Right atrium auricular region (tissue), 2 donors: ENCODE measurements at places on chromosomes 3 and 15. TPM values are rescaled to one million over a fixed set of nuclear protein-coding genes. Genes with fewer than 3 reads are reported as not detected.

GRCh38 chr15:70579766-70580165 lies 183.6 kb downstream of the UACA start:
- no peak for DNase-seq

DNA sequence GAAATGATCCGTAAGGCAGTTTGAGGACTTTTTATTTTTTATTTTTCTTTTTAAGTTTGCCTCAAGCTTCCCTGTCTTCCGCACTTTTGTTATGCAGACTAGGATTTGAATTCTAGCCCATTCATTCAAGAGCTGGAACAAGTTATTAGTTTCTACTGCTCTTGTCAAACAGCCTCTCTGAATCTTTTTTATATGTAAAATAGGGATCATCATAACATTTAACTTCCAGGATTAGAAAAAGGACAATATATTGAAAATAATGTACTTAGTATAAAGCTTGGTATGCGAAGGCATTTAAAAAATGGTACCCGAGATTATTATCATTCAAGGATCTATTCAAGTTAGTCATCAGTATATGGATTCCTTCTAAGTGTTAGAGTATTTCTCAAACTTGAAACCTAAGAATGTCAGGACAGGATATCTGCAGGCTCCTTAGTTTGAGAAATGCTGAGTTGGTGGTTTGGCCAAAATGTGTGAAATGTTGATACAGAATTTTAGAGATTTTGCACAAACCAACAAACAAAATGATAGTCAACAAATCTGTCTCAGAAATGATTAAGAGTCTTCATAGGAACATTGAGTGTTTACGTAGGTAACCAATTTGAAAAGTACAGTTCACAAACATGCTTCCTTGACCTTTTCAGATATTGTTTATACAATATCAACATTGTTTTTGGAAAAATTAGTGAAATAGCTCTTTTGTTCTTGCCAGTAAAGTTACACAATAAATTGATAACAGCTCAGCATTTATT lies 40.5 kb upstream of the IGSF10 start:
- DNase-seq, result no peak

GRCh38 chr3:139537361-139537760 lies 2.2 kb downstream of the RBP1 start:
- no peak for DNase-seq

DNA sequence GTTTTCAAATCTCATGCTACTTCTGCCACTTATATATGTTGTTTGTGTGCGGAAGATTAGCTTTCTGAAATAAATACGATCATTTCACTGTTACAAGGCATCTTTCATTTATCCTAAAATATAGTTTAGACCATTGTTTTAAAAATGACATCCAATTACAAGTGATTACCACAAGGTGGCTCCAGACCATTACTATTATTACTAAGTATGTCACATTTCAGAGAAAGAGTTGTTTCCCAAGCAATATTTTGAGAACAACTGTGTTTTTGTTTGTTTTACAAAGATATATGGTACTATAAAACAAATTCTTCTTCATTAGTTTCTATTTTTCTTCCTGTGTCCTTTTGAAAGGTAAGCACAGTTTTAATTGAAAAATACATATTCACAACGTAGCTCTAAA lies 136.0 kb upstream of the RAP2B start:
- no peak for DNase-seq

DNA sequence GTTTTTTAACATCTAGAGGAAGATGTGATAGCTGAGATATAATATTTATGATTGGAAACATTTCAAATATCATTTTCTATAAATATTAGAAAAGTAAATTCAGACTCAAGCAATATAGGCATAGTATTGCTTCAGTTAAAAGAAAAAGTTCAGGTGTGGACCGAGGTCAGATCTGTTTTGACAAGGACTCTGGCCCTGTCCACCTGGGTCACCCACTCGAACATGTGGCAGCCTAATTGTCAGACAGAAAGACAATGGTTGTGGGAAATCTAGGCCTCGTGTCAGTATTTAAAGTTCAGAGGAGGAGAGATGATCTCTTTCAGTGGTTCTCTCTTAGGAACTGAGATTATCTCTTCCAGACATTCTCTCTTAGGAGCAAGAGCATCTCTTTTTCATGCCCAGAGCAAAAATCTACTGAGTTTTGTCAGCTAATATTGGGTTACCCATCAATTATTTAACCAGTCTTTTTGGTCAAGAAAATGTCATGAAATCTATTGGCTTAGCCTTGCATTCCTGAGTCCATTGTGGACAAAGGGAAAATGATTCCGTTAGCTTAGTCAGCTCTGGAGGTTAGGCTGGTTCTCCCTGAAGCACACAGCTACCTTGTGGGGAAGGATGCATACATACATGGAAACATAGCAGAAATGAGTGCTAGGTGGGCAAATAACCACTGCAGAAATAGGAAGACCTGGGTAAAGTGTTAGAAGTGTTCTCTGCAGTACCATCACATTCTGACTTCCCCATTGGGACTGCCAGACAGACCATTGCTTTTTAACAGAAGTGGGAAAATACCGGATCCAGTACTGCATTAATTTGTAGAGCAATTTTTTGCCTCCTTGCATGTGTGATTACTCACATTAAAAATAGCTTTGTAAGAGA lies 343.3 kb downstream of the GRM7 start:
- DNase-seq, result no peak

DNA sequence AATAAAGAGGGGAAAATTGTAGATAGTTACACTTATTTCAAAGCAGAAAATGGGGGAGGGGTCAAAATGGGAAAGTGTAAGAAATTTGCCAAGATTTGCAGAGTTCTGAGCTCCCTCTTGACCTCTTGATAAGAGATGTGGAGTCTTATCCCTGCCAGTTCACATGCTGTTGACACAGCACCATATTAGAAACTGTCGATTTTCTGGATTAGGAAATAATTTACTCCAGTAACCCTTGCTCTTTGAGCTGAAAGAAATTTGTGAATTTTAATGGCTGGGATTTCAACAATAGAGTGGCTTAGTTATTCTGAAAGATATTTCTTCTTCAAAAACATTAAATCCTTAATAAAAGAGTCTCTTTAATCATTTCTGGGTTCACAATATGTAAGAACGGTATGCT lies 306.2 kb upstream of the CNTN4 start:
- DNase-seq, result no peak

GRCh38 chr3:32641356-32641755 lies 43.6 kb upstream of the CNOT10 start:
- peak; percentile 61 for DNase-seq

- DNase-seq, result no peak
These were observed 85.5 kb downstream of the NCEH1 start for GRCh38 chr3:172625404-172625803.

GRCh38 chr3:113117511-113118234 lies 93.7 kb upstream of the BOC start:
- DNase-seq, result no peak

DNA sequence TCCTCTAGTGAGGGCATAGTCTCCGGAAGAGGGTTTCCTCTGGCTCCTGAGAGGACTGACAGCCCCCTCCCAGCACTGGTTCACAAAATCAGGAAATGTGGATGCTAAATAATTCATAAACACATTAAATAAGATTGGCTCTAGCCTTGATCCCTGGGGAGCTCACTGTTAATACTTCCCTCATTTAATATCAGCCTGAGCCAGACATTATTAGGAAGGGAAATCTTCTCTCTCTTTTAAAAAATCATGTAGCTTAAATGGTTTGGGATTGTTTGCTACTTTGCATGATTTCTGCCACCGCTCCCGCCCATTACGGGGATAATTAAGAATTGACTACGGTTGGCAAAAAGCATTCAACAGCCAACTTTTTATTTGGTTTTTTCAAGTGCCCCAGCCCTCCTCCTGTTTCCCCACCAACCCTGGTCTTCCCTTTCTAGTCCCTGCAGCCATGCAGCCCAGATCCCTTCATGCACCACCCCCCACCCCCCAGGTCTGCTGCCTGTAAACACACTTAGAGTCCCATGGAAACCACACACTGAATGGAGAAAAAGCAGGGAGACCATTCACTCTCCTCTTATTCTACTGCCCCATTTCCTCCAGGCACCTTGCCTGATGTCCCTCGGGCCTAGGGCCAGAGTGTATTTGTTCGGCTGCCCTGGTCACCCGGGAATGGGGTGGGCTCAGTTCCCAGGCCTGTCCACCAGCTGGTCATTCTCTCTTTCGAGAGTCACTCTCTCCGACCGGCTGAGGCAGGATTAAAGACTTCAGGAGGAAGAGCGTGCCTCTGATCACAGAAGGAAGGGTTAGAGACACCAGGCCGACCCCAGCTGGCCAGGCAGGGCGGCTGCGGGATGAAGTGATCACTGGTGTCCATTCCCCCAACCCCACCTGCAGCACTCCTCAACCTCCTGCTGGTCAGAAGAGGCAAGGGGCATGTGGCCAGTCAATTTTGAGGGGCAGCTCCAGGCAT lies 45.1 kb downstream of the SEMA5B start:
- no peak for DNase-seq

DNA sequence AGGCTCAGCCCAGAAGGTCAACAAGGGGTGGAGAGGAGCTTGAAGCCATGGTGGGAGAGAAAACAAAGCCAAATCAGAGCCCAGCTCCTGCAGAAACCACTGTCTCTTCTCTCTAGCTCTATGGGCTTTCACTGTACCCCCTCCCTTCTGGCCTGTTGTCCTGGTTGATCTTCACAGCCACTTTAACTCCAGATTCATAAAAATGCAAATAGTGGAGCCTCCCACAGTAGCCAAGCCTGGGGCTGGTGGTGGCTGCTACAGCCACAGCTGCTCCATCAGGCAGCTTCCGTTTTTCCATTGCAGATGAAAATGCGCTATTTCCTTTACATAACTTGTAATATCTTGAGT lies 20.7 kb upstream of the CAV3 start:
- no peak for DNase-seq

- no peak for DNase-seq
These were observed 116.2 kb upstream of the ABHD17C start for GRCh38 chr15:80578871-80579270.

DNA sequence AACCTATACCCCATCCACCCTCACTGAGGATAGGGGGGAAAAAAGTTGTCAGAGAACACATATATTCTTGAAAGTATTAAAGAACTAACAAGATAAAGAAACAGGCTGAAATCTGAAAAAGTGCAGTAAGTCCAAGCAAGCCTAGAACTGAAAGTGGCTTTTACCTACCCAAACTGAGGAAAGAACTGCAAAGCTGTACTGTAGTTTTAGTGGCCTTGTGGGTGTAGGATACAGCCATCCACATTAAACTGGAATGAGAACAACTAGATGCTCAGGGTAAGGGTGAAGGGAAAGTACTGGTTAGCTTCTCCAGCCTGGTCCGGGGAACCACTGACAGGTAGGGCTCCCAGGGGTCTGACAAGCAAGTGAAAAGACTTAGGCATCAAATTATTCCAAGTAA lies 10.1 kb downstream of the UBP1 start:
- DNase-seq, result no peak

DNA sequence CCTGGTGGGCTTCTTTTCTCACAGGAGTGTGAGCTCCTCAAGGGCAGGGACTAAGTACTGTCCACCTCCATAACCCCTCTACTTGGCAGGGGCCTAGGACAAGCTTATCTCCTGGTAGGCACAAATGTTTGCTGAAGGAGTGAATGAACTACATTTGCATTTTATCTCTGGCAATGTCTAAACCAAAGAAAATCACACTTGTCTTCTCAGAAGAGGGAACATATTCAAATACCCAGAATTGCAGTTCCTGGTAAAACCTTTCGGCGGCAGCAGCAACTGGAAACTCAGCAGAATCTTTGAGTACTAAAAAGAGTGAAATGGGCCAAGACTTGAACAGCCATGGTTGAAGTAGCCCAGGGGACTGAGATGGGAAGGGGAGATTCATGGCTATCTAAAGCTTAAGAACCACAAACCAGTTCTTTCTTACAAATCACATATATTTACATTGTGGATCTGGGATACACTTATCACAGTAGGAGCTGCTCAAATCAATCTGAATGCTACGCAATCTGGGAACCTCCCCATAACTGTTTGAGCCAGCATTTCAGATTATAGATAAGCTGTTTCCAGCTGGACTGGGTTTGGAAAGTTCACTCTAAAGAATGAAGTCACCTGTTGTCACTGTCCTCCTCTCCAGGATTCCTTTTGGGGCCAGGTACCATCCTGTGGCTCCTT lies 18.7 kb upstream of the PTPN9 start:
- DNase-seq, result no peak

DNA sequence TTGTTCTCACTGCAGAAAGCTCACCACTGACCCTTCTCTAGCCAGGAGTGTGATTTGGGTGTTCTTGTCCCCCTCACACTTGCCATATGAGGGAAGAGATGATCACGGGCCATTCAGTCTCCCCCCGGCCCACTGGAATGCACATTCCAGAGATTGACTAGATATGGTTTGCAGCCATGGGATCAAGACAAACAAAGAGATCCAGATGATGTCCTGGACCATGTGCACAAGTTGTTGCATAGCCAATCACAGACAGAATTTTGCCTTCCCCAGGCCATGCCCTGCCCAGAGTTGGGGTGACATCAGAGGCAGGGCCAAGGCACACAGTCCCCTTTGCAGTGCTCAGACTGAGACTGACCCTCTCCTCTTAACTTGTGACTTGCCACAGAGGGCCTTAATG lies 14.8 kb downstream of the MUC13 start:
- DNase-seq, result no peak

DNA sequence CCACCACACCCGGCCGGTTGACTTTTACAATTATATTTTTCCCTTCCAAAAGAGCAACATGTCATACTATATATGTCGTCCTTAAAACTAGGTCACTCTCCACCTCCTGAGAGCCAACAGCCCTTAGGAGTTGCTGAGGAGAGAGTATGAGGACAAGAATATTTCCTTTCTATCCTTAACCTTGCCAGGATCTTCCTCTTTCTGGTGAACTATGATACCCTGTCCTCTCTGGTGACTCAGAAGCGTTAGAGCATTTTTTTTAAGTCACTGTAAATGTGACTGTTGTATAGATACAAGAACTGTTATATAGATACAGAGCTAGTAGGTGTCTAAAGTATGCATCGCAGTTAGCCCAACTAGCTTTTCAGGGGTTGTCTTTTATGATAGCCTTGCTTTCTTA lies 33.7 kb upstream of the MTHFS start:
- DNase-seq, result no peak

- no peak for DNase-seq
These were observed 125.8 kb upstream of the TMEM108 start for GRCh38 chr3:132912416-132912753.

GRCh38 chr15:96851613-96852012 lies 521.1 kb downstream of the NR2F2 start:
- DNase-seq, result no peak

GRCh38 chr15:75178938-75179745 lies 22.5 kb upstream of the C15orf39 start:
- DNase-seq, result no peak

DNA sequence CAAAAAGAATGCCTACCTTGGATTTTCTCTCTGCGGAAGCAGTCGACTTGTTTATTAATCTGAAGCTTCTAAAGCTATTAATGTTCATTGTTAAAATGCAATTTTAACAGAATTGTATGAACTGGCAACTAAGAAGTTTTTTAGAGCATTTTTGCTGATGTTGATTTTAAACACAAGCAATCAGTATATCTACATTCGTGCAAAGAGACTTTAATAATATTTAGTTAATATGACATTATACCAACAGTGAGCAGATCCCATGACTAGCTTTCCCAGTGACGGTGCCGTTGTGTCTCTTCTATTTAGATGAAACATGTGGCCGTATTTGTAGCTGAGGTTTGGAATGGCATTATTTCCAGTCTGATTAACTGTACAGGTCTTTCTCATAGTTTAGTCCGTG lies 88.0 kb downstream of the PEX5L start:
- DNase-seq, result no peak

The SH2D7 gene
- not detected for total RNA-seq

The LRRC34 gene
- total RNA-seq, result 2.9 TPM

The HRG gene
- total RNA-seq, result not detected

The NDN gene
- total RNA-seq, result 51.6 TPM

The MST1 gene
- total RNA-seq, result 8.0 TPM

The CADPS gene
- total RNA-seq, result 48.2 TPM

The HMCES gene
- total RNA-seq, result 38.9 TPM

The GOLGB1 gene
- total RNA-seq, result 49.6 TPM

The DPPA2 gene
- not detected for total RNA-seq

The VIPR1 gene
- total RNA-seq, result 21.0 TPM
